Activated naive CD4-positive, alpha-beta T cell treated with Interleukin-2 at 50 U/mL for 16 hours (primary cell): ENCODE measurements at places on chromosomes 6 and 20.

DNA sequence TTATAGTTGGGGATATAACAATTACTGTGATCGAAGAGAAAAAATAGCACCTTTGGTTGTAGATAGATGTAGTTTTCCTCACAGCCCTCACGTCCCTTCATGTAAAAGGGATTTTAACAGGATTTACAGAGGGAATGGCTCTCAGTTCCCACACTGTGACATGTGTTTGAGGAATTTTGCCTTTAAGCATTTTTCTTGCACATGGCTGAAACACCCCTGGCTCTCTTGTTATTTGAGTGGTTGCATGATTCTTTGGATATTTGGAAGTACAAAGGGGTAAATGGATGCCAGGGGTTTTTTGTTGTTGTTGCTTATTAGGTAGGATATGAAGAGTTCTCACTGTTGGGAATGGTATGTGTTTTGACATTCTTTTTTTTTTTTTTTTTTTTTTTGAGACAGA is 48.2 kb downstream of the JAG1 start:
- no peak for DNase-seq

DNA sequence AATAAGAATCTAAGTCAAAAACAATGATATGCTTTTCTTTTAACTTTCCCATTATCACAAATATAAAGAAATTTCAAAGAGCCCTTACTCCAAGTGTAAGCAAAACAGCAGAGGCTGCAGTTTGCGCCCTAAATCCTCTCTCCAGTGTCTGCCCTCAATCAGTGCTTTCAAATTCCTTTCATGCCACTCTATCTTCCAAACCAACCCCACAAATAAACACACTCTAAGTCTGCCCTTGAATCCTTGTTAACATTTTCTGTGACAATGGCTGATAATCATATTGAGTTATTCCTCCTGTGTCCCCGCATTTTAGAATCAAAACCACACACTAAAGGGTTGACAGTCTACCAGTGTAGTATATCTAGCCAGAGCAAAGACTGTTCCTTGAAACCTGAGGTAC is 317.9 kb upstream of the MARCKS start:
- DNase-seq, result no peak

DNA sequence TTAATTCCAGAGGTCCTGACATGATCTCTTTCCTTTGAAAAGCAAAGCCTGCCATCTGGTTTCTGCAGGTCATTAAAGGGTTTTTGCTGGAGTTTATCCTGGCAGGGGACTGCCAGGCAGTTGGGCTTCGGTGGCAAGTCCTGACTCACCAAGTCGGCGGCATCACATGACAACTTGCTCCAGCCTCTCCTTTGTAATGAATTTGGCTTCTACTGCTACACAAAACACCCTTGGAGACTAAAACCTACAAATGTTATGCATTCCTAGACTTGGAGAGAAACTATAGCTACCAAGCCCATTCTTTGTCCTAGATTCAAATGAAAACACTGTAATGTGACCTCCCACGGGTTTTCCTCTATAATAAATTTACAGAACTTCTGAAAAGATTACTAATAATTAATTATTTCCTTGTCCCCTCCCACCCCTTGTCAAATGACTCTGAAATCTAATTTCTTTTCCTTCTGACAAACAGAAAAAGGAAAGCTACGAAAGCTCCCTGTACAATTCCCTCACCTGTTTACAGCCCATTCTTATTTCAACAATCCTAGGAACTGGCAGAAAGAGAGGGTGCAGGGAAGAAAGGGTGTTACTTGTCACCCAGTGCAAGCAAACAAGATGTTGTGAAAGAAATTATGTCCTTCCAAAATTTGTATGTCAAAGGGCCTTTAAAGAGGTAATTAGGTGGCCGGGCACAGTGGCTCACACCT is 62.9 kb downstream of the QRSL1 start:
- DNase-seq, result no peak

- DNase-seq, result no peak
Measured at GRCh38 chr6:5084781-5085647, at the start of gene PPP1R3G. Gene PPP1R3G (plus strand): TSS chr6:5085341. CDS start chr6:5085486, 145 bp downstream.

DNA sequence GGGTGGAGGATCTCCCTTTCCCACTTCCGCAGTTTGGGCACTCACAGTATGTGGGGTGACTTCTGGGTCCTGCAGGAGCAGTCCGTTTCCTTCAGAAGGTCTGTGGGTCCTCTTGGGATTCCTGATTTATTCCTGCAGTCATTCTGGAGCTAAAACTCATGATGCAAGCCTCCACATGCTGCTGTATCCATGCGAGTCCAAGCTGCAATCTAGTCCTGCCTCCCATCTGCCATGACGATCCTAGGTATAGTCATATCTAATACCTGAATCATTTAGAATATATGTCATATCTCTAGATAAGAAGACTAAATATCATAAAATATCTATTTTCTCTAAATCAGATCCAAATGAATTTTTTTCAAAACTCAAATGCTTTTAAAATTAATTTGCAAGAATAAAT is 103.4 kb upstream of the AHI1 start:
- DNase-seq, result no peak

GRCh38 chr20:3407771-3408637 is 535 bp upstream of the DNAAF9 start:
- DNase-seq, result peak; percentile 66
